ENCODE measurements at places on chromosomes 1 and 21.

DNA sequence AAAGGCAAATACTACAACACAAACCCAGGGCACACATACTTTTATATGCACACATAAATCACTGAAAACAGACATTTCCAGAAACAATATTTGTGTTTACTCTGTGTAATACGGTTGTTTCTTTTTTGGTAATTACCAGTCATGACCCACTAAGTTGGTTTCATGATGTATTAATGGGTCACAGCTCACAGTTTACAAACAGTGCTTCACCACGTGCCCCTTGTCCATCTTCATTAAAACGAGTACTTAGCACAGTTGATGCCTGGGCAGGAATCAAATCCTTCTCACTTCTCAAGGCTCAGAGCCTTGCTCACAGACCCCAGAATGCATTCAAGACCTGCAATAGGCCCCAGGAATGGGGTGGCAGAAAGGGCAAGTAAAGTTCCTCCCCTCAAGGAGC is 13.8 kb downstream of the SSBP3 start:
- no peak for DNase-seq

- DNase-seq, result peak; percentile 83
Measured at GRCh38 chr1:152036267-152037216, at the start of gene S100A11. TSS of gene S100A11 (minus strand) at chr1:152037004. CDS start at chr1:152036915, 89 bp downstream.

DNA sequence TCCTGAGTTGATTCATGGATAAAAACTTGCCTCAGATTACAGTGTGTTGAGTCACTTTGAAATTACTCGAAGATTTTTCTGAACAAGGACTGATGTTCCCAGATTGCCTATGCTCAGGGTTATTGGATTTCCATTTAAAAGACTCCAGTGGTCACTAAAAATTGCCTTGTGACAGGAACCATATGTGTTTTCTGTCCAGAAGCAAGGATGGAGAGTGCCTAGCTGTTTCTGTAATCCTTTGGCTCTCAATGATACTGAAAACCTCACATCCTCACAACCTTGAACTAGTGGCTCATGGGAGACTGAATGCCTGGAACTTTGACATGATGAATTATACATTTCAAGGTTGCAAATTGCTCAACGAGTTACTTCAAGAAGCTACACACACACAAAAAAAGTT is 1271.8 kb downstream of the BRINP3 start:
- DNase-seq, result no peak

GRCh38 chr1:175481126-175482070 is 262.0 kb downstream of the TNR start:
- DNase-seq, result no peak

- no peak for DNase-seq
Measured at GRCh38 chr1:1460540-1461130, 10.9 kb upstream of the ATAD3B start.

GRCh38 chr1:150464422-150464826 is 22.8 kb upstream of the TARS2 start:
- peak; percentile 68 for DNase-seq

- DNase-seq, result no peak
Measured at GRCh38 chr1:112011202-112011601, 21.7 kb upstream of the KCND3 start.

- DNase-seq, result no peak
Measured at GRCh38 chr1:33898881-33899280, 35.0 kb downstream of the HMGB4 start.

- DNase-seq, result no peak
Measured at GRCh38 chr1:244751271-244751895, 84.1 kb upstream of the COX20 start.

DNA sequence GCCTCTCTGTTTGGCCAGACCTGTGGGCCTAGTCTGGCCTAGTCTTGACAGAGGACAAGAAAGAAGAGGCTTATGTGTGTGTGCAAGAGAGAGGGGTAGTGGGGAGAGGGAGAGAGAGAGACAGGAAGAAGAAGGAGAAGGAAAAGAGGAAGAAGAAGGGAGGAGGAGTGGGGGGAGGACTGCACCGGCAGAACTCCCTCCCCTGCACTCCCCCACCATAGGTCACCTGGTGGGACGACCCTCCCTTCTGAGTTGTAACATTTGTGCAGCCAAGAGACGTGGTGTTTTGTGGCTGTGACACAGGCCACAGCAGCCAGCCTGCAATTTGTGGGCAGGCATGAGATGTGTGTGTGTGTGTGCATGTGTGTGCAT is 4.3 kb downstream of the INAVA start:
- DNase-seq, result no peak

DNA sequence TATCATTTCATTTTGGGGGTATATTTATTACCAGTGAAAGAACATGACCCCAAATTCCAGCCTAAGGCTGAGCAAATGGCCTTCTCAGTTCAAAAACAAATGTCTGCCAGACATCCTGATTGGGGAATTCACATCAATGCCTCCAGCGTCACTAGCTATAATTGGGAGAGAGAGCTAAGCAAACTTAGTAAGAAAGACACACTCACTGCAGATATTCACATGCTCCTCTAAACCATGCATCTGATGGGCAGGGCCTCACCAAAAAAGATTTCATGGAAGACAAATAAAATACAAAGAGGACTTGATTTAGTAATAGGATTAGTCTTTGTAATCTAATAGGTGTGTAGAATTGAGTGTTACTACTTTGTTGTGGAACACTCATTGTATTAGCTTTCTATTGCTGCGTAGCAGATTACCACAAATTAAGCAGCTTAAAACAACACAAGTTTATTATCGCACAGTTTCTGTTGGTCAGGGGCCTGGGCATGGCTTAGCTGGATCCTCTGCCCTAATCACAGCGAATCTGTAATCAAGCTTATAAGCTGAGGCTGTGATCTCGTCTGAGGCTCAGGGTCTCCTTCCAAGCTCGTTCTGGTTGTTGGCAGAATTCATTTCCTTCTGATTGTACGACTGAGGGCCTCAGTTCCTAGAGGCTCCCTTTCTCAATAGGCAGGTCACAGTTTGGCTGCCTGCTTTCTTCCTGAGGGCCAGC is 243.0 kb downstream of the PBX1 start:
- DNase-seq, result no peak

DNA sequence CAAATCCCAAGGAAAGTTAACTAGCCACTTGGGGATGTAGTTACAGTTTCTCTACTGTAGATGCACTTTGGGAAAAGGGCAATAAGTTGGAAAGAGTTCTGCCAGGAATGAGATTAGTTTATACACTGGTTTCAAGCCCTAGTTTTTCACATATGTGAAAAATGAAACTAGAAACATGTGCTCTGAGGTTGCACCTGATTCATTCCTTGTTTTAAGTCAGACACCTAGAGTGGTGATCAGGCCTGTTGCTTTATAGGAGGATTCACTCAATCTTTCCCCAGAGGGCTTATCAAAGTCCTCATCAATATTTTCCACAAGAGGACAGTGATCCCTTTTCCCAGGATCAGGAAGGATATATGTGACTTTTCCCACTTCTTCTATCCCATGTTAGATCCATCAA is 515.9 kb upstream of the PKN2 start:
- no peak for DNase-seq

DNA sequence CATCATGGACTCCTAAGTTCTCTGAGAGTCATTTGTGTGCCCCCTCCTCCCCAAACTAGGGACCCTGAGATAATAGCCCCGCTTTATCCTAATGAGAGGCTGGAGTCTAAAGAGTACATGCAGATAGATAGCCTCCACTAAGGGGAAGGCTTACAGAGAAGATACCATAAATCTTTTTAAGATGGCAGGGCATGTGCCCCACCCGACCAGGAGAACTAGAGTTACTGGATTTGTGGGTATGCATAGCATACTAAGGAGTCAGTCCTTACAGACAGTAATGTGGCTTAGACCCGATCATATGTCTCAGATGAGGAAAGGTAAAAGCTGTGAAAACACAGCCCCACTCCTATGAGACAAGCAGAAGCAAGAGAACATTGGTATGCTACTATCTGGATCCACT is 25.7 kb upstream of the PKN2 start:
- no peak for DNase-seq

DNA sequence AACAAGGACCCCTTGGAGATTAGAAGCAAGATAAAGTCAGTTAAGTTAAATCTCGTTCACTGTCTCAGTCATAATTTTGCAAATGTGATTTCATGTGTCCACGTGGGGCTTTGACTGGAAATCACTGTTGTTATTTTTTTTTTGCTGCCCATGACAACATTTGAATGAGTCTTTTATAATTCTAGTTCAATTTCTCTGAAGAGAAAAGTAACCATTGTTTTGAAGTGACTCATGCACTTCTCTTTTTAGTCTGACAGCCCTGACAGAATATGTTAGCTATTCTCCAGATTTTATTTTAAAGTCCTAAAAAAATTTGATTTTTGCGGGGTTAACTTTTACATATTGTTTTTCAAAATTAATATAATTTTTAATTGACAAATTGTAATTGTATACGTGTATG is 30.7 kb upstream of the NLRP3 start:
- no peak for DNase-seq

DNA sequence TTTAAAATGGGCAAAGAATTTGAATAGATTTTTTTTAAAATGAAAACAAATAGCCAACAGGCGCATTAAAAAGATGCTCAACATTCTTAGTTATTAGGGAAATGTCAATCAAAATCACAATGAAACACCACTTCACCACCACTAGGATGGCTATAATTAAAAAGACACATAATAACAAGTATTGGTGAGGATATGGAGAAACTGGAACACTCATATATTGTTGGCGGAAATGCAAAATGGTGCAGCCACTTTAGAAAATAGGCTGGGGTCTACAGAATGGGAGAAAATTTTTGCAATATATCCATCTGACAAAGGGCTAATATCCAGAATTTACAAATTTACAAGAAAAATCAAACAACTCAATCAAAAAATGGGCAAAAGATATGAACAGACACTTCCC is 107.8 kb upstream of the FOXD3 start:
- no peak for DNase-seq

GRCh38 chr1:21673277-21673780 is 4.2 kb upstream of the RAP1GAP start:
- no peak for DNase-seq

DNA sequence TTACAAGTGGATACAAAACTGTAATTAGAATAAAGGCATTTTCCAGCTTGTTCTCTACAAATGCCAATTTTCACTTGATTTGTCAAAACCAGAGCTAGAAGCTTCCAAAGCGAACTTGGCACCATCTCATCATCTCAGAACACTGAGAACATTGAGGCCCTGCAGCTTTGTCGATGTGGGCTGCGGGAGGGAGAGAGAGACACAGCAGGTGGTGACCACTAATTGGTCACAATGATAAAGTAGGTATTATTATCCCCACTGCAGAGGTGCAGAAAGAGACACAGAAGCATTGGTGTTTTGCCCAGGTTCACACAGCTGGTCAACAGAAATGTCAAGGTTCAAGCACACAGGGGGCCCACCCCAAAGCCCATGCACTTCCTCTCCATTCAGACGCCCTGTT is 72.2 kb upstream of the KRTAP19-8 start:
- DNase-seq, result no peak

GRCh38 chr1:118185084-118185832 is at the start of gene SPAG17:
TSS of gene SPAG17 (minus strand) at chr1:118185228. CDS start at chr1:118185157, 71 bp downstream.
- peak; percentile 17 for DNase-seq

DNA sequence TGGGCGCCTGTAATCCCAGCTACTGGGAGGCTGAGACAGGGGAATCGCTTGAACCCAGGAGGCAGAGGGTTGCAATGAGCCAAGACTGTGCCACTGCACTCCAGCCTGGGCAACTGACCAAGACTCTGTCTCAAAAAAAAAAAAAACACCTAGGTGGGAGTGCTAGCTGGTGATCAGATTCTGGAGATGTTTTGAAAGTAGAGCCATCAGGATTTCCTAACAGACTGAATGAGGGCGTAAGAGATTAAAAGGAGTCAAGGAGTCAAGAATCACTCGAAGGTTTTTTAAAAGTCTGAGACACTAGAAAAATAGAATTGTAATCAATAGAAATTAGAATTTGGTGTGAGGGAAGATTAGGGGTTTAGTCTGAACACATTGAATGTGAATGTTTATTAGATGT is 73.8 kb downstream of the HSF2BP start:
- DNase-seq, result no peak

DNA sequence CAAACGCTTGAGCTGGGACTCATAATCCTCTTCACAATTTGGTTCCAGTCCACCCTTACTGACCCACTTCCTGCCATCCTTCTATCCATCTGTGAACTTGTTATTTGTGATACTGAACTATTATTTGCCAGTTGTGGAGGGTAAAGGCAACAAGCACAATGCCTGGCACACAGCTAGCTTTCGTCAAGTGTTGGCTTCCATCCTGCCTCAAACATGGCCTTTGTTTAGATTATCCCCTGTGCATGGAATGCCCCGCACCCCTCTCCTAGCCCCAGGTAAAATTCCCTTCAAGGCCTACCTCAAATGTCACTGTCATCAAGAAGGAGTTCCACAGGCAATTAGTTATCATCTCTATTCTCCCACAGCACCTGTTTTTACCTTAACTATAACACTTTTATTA is 11.4 kb upstream of the CDCA8 start:
- DNase-seq, result no peak

GRCh38 chr1:22206551-22207125 is 63.7 kb upstream of the WNT4 start:
- no peak for DNase-seq

DNA sequence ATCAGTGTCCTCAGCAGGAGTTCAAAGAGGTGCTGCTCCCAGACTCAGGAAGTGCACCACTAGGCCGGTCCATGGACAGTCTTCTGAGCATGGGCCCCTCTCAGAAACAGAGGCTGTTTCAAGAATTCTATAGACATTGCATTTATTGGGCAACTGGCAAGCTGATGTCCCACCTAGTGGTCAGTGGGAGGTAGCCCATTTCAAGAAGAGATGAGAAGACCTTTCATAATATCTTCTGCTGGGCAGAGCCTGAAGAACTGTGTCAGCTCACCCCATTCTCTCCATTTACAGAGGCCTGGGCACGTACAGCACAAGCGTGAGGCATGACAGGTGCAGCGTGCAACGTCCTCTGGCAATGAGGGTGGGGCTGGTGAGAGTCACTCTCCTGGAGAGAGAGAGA is 216.0 kb downstream of the DYRK1A start:
- peak; percentile 12 for DNase-seq

- no peak for DNase-seq
Measured at GRCh38 chr21:24716281-24716918, 890.9 kb downstream of the MRPL39 start.

DNA sequence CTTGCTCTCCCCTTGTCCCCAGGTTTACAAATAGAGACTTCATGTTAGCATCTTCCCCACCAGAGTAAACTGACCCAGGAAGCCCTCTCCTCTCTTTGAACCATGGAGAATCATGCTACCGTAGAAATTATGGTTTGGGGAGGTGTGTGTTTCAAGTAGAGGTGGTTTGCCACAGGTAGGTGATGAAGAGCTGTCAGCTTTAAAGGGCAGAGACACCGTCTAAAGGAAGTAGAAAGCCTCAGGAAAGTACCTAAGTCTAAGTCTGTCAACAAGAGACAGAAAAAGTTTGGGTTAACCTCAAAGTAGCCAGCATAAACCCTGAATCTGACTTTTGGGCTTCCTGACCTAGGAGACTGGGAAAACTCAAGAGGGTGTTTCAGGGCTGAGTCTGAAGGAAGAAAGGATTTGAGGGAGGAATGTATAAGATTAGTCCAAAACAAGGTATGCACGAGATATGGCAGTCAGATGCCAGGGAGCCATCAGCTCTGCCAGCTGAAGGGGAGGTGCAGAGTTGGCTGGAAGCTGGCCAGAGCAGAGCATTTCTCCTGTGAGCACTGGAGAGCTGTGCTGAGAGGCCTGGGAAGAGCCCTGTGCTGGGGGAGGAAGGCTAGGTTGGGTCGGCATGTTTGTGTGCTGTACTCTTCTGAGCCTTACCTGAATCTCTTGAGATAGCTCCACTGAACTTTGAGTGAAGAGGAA is 14.3 kb downstream of the ADAMTSL4 start:
- DNase-seq, result peak; percentile 83

- no peak for DNase-seq
Measured at GRCh38 chr1:161691846-161692245, 15.2 kb upstream of the FCRLA start.

GRCh38 chr1:220775240-220775853 is 11.4 kb upstream of the MTARC1 start:
- no peak for DNase-seq
